ENCODE measurements at places on chromosomes 11 and 22.

GRCh38 chr11:90855531-90855930, 632.7 kb upstream of the CHORDC1 start:
- no peak for DNase-seq

DNA sequence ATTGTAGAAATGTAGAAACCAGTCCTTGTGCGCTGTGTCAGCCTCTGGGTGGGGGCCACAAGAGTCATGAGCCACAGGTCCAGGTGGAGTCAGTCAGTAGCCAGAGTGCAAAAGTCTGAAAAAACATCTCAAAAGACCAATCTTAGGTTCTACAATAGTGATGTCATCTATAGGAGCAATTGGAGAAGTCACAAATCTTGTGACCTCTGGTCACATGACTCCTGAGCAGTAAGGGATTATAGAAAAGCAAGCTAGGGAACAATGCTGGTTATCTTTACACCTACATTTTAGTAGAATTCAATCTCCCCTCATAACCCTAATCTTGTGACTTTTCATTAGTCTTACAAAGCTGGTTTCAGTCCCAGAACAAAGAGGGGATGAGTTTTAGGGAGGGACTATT, 82.7 kb downstream of the CCDC83 start:
- DNase-seq, result no peak

GRCh38 chr11:95883381-95883780, 40.5 kb downstream of the MTMR2 start:
- DNase-seq, result no peak

DNA sequence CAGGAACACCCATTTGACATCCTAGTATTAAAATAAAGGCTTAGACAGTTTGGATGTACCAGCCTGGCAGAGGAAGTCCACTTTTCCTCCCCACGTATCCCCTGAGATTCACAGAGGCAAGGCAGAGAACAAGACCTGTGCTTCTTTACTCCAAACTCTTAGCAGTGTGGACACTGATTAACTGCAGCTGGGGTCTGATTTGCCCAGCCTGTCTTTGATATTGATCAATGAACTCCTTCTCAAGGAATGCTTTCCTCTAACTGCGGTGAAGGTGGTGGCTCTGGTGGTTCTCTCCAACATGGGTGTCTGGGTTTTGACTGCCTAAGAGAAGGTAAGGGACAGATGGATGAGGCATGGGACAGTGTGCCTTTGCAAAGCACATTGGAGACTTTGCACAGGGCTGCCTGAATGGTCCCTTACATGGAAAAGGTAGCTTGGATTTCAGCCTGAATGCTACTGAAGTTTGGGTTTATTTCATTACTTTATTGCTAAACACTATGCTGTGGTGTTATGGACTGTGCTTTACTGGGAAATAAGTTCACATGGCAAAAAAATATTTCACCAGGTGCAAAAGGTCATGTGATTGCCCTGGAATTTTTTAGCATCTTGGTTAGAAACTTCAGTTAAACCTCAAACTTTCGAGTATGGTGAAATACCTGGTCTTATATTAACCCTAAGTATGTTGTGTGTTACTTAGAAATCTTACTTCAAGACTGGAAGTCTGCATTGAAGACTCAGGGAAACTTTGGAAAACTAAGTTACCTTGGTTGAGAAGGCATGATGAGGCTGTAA, 1.8 kb downstream of the GAS2 start:
- no peak for DNase-seq

DNA sequence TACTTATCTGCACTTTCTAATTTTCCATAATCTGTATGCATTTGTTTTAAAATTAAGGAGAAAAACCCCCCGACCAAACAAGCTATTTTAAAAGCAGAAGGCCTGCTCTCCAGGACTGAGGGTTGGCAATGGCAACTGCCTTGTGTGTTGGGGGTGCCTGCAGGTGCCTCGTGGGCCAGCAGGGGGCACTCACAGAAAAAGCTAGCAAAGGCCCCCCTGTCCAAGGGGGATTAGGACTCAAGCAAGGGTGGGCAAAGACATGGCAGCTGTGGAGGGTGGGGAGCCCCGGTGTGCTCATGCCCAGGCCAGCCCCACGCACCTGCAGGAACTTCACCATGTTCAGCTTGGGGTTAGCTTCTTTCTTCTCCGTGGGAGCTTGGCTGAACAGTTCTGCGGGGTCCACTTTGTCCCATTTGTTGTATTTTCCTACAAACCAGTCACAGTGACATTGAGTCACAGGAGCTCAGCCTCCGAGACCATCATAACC, 10.3 kb downstream of the TOP3B start:
- DNase-seq, result peak; percentile 2

Data from NCI-H2227 treated with DMSO at 0.1 percent for 48 hours (cell line).